ENCODE measurements at places on chromosomes 11 and 22.
A peak's percentile ranks its signal among the peaks of the same experiment; 100 is the strongest.

GRCh38 chr11:8832571-8833260 lies 78.3 kb upstream of the AKIP1 start:
- DNase-seq, result peak; percentile 94

- DNase-seq, result no peak
These were observed 53.3 kb downstream of the CERK start for GRCh38 chr22:46684706-46685105.

GRCh38 chr11:12802418-12803085 lies 128.3 kb downstream of the TEAD1 start:
- peak; percentile 81 for DNase-seq

DNA sequence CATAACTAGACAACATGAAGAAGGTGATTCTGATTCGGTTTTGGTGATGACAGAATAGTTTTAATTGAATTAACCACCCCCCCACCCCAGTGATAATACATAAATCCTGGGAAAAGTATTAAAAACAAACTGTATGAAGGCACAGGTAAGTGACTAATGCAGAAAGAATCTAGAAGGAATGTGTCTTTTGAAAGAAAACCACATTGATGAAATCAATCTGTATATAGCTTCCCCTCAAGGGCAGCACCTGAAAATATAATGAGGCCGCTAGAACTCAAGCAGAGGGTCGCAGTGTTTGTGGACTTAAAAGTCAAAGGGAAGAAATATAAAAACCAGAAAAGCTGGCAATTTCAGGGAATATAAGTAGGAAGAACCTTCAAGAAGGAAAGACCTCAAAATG lies 580.5 kb upstream of the CHORDC1 start:
- DNase-seq, result no peak

GRCh38 chr11:19714387-19715363 lies 2.0 kb downstream of the NAV2 start:
- DNase-seq, result peak; percentile 77

- no peak for DNase-seq
These were observed 126.8 kb upstream of the RAG2 start for GRCh38 chr11:36724742-36725385.

DNA sequence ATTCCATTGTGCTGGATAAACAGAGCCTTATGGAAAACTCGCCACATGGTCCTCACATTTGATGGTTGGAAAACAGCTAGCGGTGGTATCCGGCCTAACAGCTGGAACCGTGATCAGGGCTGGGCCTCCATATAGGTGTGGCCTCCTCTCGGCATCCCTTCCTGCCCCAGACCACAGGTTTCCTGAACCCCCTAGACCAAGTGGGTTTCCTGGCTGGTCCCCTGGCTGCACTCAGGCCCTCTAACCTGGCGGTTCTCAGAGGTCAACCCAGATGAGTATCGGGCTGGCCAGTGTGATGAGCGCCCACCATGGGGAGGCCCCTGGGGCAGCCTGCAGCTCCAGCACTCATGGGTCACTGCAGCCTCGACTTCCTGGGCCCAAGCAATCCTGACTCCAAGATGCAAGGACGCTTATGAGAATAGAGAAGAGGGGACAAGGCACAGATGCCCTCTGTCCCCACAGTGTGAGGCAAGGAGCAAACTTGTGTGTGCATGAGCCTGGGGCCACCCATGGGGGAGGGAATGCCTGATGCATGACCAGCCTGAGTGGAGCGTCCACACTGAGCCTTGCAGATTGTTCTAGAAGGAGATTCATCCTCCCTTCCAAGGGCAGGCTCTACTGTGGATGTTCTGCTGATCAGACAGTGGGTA lies 53.4 kb upstream of the WNT7B start:
- DNase-seq, result no peak

DNA sequence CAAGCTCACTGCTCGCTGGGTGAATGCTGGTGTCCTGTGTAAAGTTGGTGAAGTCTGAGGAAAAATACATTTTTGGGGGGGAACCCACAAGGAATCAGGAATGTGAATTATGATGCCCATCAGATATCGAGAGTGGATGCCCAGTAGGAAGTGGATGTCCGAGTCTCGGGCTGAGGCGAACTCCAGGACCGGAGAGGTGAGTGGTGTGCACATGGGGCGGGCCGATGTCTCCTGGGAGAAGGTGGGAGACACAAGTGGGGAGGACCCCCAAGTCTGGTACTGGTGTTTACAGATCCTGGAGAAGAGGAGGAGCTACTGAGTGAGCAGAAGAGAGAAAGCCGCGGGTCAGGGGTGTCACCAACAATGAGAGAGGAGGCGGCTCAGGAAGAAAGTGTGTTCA lies 19.2 kb upstream of the APOBEC3A start:
- no peak for DNase-seq

GRCh38 chr11:91707652-91708482 lies 516.8 kb upstream of the FAT3 start:
- DNase-seq, result no peak

DNA sequence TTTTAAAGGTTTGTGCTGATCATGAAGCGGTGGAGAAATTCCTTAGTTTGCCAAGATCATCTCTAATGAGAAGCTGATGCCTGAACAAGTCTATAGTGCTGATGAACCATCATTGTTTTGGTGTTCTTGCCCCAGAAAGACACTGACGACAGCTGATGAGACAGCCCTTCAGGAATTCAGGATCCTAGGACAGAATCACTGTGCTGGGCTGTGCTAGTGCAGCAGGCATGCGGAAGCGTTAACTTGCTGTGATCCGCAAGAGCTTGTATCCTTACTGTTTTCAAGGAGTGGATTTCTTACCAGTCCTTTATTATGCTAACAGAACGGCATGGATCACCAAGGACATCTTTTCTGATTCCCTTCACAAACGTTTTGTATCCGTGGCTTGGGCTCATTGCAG lies 104.1 kb downstream of the TBC1D22A start:
- peak; percentile 94 for DNase-seq

- DNase-seq, result no peak
These were observed 13.5 kb downstream of the MS4A6A start for GRCh38 chr11:60169264-60169915.

GRCh38 chr11:120637131-120637530 lies 125.6 kb downstream of the GRIK4 start:
- DNase-seq, result no peak

- DNase-seq, result no peak
These were observed 3.9 kb downstream of the UCP3 start for GRCh38 chr11:74004759-74005615.

- no peak for DNase-seq
These were observed 12.0 kb upstream of the EFCAB6 start for GRCh38 chr22:43823911-43824665.

GRCh38 chr11:78290293-78291176 lies 101.8 kb downstream of the USP35 start:
- DNase-seq, result peak; percentile 45

DNA sequence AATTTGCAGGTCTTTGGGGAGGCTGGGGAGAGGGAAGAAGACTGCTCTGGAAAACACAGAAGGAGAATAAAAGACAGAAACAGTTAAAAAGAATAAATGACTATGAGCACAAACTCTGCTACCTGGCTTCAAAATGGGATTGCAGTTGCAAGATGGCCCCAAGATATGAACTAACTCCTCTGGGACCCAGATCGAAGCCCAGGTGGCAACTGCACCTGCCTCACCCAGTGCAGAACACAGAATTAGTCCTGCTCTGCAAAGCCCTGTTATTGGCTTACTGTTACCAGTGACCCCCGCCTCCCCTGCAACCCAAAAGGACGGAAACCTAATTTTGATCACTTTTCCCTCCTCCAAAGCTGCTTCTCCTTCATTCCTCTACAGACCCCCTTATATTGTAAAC lies 35.9 kb upstream of the POU2AF1 start:
- no peak for DNase-seq

GRCh38 chr22:39087098-39087497 lies 9.9 kb upstream of the APOBEC3H start:
- no peak for DNase-seq

DNA sequence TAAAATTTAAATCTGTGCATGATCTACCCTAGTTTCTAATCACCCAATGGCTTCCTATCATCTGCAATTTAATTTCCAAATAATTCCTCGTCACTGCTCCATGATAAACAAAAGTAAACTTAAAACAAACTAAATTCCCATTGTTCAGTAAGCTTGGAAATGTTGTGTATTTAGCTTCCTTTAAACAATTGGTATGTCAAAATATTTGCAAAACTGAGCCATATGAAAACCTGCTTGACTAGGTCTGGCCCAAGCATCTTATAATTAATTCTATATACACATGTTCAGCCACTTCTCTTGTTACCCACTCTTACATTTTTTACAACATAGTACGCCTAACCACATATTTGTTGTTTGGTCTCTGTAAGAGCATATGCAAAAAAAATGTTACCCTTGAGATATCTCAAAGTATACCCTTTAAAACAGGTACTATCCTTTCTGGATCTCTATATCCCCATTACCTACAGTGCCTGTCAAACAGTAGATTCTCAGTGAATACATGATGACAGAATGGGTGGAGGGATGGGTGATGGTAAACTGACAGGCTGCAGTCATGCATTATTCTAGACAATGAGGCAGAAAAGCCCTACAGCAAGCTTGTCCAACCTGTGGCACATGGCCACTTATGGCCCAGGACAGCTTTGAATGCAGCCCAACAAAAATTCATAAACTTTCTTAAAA lies 1277.9 kb upstream of the TENM4 start:
- no peak for DNase-seq

DNA sequence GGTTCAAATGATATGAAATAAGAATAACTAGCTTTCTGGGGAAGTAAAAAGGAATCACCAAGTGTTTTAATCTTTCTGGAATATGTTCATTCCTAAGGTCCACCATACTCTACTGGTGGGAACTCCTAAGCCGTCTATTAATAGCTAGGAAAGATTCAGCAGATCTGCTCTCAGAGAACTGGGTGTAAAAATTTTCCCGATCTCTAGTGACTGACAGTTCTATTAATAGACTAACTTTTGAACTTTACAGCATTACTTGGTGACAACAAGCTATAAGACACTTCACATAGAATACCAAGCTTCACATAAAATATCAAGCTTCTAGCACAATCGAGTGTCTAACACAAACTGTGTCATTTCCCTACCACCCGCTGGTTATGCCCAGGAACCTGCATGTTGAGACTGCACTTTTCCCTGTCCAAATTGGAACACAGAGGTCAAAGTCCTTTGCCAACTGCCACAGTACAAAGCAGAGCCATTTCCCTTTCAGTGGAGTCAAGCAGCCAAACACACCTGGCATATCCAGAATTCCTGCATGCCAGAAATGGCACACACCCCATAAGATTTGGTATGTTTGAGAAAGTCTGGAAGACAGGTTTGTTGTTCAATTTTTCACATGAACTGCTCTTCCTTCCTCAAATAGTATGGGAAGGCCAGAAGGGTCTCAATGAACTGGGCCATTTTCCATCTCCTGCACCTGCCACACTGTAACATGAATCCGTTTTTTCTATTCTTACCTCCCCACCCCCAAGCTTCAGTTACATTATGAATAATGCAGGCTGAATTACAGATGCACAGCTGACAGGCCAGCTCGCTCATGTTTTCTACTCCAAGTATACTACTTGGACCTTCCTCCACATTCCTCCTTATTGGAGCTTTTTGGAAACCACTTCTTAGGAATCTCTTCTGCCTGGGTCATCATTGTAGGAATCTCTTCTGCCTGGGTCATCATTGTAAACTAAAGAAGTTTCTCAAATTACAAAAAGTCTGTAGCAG lies 3.7 kb downstream of the OSBP start:
- peak; percentile 59 for DNase-seq

GRCh38 chr11:69416143-69416515 lies 65.3 kb upstream of the LINC01488 start:
- no peak for DNase-seq

- peak; percentile 62 for DNase-seq
These were observed 7.2 kb downstream of the OSBP2 start for GRCh38 chr22:30701872-30702271.

- no peak for DNase-seq
These were observed 1.7 kb upstream of the CBX6 start for GRCh38 chr22:38873469-38874411.

DNA sequence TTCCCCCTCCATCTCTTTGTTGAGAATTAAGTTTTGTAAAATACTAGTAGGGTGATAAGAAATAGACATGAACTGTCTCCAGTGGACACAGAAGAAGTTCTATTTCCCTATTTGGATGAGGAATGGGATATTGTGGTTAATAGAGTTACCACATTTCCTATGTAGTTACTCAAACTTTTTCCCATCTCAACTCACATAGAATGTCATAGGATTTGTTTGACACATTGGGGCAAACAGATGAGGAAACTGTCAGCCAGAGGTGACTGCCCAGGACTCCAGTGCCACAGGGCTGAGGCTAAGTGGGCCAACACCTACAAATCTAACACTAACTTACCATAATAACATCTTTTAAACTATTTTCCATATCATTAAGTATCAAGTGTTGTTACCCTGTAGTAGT lies 58.3 kb downstream of the CCDC83 start:
- DNase-seq, result no peak
